ENCODE measurements at places on chromosomes 5 and 9.
A peak's percentile ranks its signal among the peaks of the same experiment; 100 is the strongest.

GRCh38 chr5:60700416-60700757, 421 bp upstream of the DEPDC1B start:
- DNase-seq = no peak

DNA sequence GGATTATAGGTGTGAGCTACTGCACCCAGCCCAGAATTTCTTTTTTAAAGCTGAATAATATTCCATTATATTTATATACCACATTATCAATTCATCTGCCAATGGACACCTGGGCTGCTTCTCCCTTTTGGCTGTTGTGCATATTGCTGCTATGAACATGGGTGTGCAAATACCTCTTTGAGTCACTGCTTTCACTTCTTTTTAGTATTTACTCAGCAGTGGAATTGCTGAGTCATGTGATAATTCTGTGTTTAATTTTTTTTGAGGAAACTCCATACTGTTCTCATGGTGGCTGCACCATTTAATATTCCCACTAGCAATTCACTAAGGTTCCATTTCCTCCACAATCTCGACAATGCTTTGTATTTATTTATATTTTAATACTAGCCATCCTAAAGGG, 36.1 kb upstream of the KIF4B start:
- no peak for DNase-seq

- no peak for DNase-seq
Observed at GRCh38 chr5:24222876-24223275, 421.9 kb downstream of the CDH10 start.

DNA sequence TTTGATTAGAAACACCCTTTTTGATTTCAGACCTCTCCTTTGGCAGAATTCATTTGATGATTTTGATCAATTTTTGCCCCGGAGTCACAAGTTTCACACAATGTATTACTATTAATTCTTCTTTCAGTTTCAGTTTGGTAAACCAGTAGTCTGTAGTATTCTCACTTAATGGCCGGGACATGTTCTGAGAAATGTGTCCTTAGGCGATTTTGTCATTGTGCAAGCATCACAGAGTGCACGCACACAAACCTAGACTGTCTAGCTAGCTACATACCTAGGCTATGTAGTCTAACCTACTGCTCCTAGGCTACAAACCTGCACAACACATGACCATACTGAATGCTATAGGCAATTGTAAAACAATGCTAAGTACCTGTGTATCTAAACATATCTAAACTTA, 662.5 kb downstream of the IRX1 start:
- no peak for DNase-seq

- DNase-seq = no peak
Observed at GRCh38 chr9:88590558-88591146, 55.7 kb downstream of the NXNL2 start.

- no peak for DNase-seq
Observed at GRCh38 chr9:28909526-28909925, 1336.2 kb upstream of the C9orf72 start.

GRCh38 chr5:143534761-143535154, 131.3 kb upstream of the NR3C1 start:
- no peak for DNase-seq

DNA sequence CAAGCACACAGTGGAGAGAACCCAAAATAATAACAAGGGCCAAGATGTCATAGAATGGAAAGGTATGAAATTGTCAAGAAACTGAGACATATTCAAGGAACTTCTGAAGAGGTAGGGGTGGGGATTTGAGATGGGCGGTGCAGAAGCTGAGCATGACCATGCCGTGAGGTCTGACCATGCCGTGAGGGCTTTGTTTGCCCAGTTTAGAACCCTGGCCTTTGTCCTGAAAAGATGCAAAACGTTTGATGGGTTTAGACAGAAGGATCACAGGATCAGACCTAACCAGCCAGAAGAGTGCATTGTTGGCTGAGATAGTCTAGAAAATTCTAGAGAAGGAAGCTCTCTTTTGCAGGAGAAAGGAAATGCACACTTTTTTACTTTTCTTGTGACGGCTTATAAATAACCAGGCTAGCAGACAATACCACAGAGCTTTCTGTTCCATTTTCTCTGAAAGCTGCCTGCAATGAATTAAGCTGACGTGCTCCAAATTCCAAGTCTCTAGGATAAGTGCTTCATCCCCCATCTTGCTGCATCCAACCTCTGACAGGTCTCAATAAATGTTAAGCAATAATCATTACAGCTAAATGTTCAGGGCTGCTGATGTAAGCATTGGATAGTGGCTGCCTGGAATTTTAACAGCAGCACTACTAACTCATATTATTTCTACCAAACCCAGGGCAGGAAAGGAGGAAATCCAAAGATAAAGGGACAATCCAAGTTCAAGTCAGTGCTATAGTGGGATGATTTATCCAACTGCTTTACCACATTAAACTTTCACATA, 110.9 kb upstream of the IL6ST start:
- DNase-seq = no peak

DNA sequence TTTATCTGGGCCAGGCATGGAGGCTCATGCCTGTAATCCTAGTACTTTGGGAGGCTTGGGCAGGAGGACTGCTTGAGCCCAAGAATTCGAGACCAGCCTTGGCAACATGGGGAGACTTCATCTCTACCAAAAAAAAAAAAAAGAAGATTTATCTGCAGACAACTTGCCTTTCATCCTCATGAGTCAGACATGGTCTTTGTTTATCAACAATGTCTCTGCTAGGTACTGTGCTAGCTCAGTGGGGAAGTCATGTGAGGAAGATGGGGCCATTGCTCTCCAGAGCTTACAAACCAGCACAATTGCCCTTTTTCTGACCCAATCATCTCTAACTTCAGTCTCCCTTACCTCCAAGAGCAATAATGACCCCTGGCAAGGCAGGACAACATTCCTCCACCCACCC, 1.6 kb downstream of the URM1 start:
- DNase-seq = no peak

DNA sequence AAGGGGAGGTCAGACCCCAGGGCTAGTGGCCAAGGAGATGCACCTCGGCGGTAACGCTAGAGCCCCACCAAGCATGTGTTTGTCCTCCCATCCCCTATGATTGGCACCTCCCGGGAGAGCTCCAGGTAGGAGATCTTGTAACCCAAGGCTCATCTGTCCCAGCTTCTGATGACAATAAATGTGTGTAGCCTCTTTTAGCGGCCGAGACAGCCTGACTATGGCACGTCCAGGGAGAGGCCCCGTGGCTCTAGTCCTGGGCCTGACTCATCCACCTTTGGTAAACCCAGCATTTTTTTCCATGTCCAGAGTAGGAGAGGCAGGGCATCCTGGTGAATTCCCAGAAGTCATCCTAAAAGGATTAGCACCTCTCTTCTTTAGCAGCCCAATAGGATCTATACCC, 39.2 kb downstream of the IRF1 start:
- DNase-seq = no peak

DNA sequence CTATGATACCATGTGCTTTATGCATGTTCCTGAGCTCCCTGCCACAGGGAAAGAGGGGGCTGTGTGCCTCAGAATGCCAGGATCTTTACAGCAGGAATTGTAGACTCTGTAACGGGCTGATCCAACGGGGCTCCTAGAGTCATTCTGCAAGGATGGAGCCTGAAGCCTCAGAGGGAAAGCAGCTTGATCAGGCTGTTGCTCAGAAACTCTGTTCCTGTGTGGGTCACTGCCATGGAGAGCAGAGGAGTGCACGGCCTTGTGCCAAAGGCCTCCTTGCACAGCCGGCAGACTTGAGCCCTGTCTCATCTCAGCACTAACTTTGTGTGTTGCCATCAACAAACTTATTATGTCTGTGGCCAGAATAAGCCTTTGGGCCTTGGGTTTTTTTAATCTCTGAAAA, 51.8 kb downstream of the AMBP start:
- DNase-seq = peak; percentile 57

- no peak for DNase-seq
Observed at GRCh38 chr9:112599732-112600131, 113.1 kb downstream of the KIAA1958 start.

GRCh38 chr5:69450116-69450515, 35.2 kb downstream of the MARVELD2 start:
- DNase-seq = no peak
